ENCODE measurements at places on chromosomes 4 and X. TPM values are rescaled to one million over a fixed set of nuclear protein-coding genes. Genes with fewer than 3 reads are reported as not detected.

MFAP3L gene
- 5.6 TPM for total RNA-seq

PABPC1L2B gene
- total RNA-seq = not detected

BRS3 gene
- total RNA-seq = not detected

USP46 gene
- 6.8 TPM for total RNA-seq

PF4V1 gene
- not detected for total RNA-seq

RHOXF2 gene
- not detected for total RNA-seq

TLR8 gene
- total RNA-seq = not detected

RS1 gene
- total RNA-seq = not detected

VCX gene
- total RNA-seq = not detected

USP27X gene
- total RNA-seq = 4.9 TPM

ADH1A gene
- total RNA-seq = not detected

KCNIP4 gene
- total RNA-seq = not detected

CFI gene
- 0.72 TPM for total RNA-seq

CT45A5 gene
- total RNA-seq = 0.19 TPM

MAGEA1 gene
- not detected for total RNA-seq

SLC35A2 gene
- 68.3 TPM for total RNA-seq

AKAP4 gene
- total RNA-seq = not detected

DDIT4L gene
- 0.69 TPM for total RNA-seq

ATP5ME gene
- 373 TPM for total RNA-seq

KIT gene
- total RNA-seq = not detected

ARAP2 gene
- total RNA-seq = 0.47 TPM

SH3D19 gene
- 28.1 TPM for total RNA-seq

EDA2R gene
- 14.9 TPM for total RNA-seq

CLDN22 gene
- total RNA-seq = not detected

TREX2 gene
- 2.0 TPM for total RNA-seq

XAGE2 gene
- not detected for total RNA-seq

TBX22 gene
- not detected for total RNA-seq

TMEM164 gene
- 46.8 TPM for total RNA-seq

C4orf36 gene
- total RNA-seq = 0.64 TPM

Data from A549 treated with DMSO at 1 μM for 4 hours (cell line).